ENCODE measurements at places on chromosomes 7 and 10.
A peak's percentile ranks its signal among the peaks of the same experiment; 100 is the strongest.

- no peak for DNase-seq
These were observed 13.4 kb downstream of the SERPINE1 start for GRCh38 chr7:101140339-101140699.

DNA sequence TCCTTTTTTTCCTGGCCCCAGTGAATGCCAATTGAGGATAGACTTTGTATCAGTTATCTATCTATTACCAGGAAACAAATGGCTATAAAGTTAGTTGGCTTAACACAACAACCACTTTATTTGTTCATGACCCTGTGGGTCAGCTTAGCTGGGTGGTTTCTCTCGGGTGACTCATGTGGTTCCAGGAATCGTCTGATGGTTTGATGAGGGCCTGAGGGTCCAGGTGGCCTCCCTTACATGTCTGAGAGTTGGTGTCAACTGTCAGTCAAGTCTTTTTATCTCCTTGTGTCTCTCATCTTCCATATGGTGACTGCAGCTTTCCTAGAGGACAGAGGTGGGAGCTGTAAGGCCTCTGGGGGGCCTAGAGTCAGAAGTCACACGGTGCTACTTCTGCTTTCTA lies 15.3 kb upstream of the MAPK8 start:
- DNase-seq, result no peak

DNA sequence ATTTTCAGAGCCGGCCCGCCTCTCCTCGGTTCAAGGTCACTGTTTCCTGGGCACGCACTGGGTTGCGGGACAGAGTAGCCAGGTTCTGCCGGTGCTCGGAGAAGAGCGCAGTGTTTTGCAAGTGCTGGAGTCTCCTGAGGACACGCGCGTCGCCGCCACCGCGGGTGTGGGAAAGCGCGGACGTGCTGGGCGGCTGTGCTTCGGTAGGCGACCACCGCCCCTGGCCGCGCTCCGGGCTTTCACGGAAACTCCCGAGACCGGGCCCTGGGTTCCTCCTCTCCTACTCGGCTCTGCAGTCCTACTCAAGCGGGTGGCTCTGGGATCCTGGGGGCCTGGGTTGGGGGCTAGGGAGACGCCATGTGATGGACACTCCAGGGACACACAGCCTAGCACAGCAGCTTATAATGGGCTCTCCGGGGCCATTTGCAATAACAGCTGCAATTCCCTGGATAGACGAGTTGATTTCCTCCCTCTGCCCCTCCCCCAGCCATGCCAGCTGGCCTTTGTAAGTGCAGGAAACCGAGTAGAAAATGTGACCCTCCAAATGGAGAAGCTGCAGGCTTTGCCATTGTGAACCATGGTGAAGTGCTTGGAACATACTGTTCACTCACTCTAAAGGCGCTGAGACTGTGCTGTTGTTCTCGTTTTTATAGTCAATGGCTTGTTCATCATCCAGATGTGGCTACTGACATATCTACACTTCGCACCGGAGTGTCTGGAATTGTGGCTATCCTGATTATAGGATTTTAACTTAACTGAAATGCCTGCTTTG lies 2.1 kb downstream of the FRAT1 start:
- peak; percentile 80 for DNase-seq

- DNase-seq, result no peak
These were observed 670 bp upstream of the RBM33 start for GRCh38 chr7:155643804-155644177.

- DNase-seq, result no peak
These were observed 5.9 kb downstream of the NACAD start for GRCh38 chr7:45082831-45083331.

- no peak for DNase-seq
These were observed 50.9 kb upstream of the LOXL4 start for GRCh38 chr10:98318861-98319260.

- no peak for DNase-seq
These were observed 103.4 kb downstream of the PLXDC2 start for GRCh38 chr10:19919671-19920070.

GRCh38 chr10:97353945-97354344 lies 19.4 kb upstream of the FRAT2 start:
- DNase-seq, result no peak

GRCh38 chr7:114295522-114295921 lies 119.1 kb upstream of the FOXP2 start:
- no peak for DNase-seq

DNA sequence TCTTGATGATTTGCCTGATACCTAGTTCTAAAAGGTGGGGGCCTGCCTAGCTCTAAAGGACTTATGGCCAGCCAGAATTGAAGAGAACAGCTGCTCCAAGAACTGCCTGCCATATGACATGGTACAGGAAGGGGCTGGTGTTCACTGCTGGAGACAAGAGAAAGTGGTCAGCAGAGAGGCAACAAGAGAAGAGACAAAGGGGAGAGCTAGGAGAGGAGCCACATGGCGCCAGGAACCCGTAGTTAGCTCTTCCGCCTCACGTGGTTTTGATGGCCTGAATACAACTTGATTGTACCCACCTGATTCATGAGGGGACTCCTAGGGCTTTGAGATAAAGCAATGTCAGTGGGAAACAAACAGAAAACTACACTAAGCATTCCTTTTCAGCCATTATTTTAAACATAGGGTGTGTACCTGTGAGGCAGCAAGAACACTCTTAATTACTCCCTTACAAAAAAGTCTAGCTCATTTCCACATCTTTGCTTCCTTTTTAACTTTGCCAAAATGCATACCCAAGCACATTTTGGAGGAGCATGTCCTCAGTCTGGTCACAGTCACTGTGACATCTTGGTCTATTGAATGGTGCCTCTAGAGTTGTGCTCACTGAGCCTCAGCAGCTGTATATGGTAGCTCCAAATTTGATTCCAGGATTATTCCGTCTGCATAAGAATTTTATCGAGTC lies 71.6 kb downstream of the CCDC71L start:
- DNase-seq, result no peak

GRCh38 chr7:95508780-95509179 lies 23.0 kb downstream of the ASB4 start:
- no peak for DNase-seq

DNA sequence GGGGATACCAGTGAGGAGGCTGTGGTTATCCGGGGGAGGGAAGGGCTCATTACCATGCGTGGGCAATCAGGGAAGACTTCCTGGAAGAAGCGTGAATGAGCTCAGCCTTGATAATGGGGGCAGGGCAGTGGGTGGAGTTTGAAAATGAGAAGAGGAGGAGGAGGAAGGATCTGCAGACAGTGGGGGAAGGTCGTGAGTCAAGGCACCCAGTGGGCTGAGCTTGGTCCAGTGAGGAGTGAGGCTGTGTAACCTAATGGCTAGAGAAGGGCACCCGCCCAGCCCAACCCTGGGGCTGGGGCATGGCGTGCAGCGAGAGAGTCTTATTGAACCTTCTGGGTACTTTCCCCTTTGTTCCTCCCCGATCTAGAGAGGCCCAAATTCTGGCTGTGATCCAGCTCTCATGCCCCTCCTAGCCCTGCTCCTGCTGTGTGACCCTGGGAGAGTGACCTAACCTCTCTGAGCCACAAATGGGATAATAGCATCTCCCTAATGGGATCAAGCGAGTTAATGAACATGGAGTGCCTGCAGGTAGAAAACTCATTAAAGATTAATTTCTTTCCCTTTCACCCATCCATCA lies 31.5 kb downstream of the CLIP2 start:
- DNase-seq, result no peak

GRCh38 chr10:73585327-73585726 lies 5.8 kb downstream of the USP54 start:
- no peak for DNase-seq

DNA sequence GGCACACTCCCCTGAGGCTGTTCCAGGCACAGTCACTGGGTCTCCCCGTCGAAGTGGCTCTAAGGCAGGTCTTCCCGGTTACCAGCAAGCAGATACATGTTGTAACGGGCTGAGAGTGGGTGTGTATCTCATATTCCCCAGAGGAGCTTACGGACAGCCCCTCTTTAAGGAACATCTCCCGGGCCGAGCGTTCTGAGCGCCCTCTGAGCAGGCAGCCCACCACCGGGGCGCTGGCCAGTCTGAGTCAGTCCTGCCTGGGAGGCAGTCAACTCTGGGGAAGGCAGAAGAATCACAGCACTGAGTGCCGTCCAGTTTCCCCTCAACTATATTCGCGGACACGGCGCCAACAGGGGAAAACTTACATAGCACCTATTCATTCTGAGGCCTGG lies 117.4 kb downstream of the LHPP start:
- no peak for DNase-seq

DNA sequence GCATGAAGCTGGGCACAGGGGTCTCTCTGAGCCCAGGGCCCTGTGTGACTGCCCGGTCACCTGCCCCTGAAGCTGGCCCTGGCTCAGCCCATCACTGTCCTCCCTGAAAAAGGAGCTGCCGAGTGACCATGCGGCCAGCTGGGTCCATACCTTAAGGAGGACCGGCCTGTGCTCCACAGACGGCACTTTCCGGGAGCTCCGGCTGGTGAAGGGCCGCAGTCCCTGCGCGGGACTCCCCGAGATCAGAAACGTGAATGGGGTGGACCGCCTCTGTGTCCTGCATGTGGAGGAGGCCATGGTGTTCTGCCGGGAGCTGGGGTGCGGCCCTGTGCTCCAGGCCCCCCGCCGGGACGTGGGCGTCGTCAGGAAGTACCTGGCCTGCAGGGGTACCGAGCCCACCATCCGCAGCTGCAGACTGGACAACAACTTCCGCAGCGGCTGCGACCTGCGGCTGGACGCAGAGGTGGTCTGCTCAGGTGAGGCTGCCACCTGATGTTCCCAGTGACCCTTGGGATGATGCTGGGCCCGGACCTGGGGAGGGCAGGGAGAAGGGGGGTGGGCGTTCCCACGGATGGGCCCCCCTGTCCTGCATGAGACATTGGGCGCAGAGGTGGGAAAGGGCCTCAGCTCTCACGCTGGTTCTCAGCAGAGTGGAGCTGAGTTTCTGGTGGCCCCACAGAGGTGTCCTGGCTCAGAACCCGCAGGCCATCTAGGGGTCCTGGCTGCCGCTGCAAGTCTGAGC lies 3.5 kb downstream of the SCART1 start:
- no peak for DNase-seq

DNA sequence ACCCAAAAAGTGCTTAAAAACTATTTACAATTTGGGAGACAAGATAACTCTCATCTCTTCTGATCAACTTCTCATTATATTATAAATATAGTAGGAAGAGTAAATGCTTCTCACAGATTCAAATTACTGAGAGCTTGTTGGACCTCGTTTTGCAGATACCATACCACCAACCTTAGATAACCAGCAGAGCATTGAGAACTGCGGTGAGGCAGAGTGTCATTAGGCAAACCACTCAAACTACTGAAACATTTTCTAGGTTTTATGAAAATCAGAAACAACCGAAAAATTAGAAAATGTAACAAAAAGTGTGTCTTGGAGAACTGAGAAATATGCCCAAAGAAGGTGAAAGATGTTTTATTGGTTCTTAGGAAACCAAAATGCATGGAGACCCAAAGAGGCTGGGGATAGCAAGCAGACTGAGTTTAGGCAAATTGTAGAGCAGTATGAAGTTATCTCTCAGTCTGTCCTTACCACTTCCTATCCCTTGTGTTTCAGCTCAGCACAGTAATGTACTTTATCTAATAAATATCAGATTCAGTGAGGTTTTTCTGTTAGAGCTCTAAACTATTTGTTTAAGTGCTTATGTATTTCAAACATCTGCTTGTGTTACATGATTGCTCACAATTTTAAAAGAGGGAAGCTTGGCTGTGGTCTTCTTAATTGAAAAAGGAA lies 77.9 kb downstream of the HECTD2 start:
- DNase-seq, result no peak

GRCh38 chr10:91311601-91312381 lies 91.3 kb downstream of the PCGF5 start:
- DNase-seq, result no peak

GRCh38 chr10:123967626-123968243 lies 76.1 kb upstream of the CPXM2 start:
- DNase-seq, result no peak

- DNase-seq, result no peak
These were observed 295.8 kb upstream of the LRRTM3 start for GRCh38 chr10:66629996-66630395.

DNA sequence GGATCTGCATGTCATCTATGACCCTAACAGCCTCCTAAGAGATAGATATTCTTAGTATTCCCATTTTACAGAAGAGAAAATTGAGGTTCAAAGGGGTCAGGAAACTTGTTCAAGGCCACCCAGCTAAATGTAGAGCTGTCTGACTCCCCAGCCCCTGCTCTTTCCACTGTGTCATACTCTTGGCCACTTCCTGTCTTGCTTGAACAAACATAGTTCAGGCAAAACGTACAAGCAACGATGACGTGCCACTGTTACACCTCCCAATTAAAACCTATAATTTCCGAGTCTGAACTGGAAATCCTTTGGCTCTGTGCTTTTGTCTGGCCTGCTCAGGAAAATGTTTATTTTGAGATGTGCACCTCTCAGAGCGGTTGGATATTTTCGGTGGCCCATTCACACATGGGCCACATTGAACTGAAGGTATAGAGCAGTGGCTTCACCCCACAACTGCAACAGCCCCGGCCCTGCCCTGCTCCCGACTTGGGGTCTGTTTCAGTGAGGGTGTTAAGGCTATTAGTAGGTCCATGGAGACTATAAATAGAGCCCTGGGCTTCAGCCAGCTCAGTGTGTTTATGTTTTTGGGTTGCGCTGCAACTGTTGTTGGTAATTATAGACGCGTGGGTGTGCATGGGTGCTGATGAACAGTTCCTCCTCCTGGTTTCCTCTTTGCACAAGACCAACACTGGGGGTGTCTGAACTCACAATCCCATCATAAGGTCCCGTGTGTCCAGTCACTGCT lies 172.3 kb upstream of the ADO start:
- no peak for DNase-seq

DNA sequence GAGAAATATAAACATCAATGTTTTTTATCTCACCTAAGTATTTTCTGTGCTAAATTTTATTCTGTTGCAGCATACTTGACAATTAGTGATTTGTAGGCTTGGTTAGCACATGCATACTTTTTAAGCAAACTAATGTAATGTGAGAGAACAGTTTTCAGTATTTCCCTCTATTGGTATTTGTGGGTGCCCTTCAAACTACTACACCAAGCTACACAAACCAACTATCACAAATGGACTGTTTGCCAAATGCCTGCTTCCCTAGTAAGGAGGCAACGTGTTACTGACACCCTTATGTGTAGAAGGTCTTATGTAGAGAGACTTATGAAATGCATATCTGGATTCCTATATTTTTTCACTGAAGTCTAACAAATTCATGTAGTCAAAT lies 98.4 kb upstream of the FZD1 start:
- no peak for DNase-seq

- DNase-seq, result no peak
These were observed 819 bp downstream of the TMED4 start for GRCh38 chr7:44580945-44581878.

- DNase-seq, result no peak
These were observed 3.1 kb downstream of the RASGEF1A start for GRCh38 chr10:43263551-43264343.

DNA sequence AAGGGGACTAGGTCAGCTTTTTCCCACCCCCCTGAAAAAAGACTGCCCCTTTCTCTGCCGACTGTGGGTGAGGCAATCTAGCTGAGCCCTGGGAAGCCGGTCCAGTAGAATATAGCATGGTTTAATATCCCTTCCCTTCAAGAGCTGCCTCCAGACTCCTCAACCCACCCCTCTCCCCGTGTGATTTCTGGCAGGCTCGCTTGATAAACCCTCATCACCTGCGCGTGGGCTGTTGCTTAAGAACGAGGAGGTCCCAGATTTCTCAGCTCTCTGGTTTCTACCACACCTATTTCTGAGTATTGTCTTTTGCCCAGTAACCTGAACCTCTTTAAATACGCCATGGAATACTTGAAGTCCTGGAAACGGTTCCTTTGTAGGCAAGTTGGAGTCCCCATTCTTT lies 2.0 kb upstream of the LRRC4 start:
- no peak for DNase-seq
